Effector CD4-positive, alpha-beta T cell (primary cell): ENCODE measurements at places on chromosomes 12 and 14.

- DNase-seq = no peak
Observed at GRCh38 chr12:40261937-40262336, 37.1 kb downstream of the LRRK2 start.

DNA sequence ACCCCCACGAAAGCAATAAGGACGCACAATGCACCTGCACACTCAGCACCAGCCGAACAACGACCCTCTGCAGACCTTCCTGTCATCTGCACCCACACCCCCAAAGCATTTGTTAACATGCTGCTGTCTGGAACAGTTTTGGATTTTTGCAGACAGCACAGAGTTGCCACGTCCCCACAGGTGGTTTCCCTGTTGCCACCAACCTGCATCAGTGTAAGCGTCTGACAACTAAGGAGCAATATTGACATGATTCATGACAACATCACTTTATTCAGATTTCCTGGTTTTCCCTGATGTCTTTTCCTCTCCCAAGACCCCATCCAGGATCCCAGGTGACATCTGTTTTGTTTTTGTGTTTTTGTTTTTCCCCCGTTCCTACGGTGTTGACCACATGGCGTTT lies 150.7 kb upstream of the C14orf180 start:
- no peak for DNase-seq

DNA sequence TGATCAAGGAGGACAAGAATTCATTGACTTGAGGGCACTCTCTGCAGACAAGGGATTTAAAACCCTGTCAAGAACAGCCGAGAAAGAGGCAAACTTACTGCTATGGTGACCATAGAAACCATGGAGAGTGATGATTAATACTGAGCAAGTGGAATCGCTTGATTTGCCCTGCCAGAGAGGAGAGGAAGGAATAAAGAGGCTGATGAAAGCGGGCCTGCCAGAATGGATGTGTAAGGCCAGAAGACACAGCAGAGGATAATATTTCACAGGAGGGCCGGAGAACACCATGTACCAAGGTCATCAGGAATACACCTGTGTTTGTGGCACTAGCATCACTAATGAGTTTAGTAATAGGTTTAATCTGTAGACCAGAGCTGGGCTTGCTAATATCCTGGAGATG lies 221.8 kb upstream of the DCN start:
- DNase-seq = no peak

GRCh38 chr12:65106948-65107347 lies 14.2 kb downstream of the WIF1 start:
- DNase-seq = no peak
